Kidney glomerular epithelial cell (primary cell): ENCODE measurements at places on chromosomes 4 and X.

DNA sequence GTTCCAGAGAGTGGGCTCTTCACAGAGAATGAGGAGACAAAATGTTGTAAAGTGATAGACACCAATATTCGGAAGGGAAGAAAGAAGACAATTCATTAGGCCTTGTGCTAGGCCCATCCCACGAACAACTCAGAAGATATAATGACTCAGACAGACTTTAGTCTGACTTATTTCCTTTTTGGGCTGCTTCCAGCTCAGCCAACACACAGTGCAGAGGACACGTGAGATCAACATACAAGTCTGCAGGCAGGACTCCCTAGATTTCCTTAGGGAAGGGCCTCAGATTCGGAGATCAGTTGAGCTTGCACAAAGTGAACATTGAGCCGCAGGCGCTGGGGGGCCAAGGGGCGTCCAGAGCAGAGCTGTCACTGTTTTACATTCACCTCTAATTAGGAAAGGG is 290.7 kb upstream of the TENM3 start:
- DNase-seq: peak; percentile 85

DNA sequence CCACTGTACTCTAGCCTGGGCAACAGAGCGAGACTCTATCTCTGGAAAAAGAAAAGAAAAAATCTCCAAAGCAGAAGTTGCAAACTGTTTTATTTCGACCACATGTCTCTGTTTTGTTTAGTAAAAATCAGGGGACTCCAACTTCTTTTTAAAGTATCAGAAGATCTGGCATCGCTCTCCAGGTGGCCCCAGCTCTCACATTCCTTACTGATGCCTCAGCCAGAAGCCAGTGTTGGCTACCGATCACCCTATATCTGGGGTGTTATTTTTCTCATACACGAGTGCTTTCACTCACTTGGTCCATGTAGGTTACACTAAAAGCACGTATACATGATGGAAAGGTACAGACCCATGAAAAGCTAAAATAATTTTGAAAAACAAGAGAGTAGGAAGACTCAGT is 8.3 kb downstream of the MPP1 start:
- no peak for DNase-seq

- DNase-seq: no peak
These were observed 18.8 kb upstream of the CORIN start for GRCh38 chr4:47856713-47857112.

- no peak for DNase-seq
These were observed 5.4 kb upstream of the PRICKLE3 start for GRCh38 chrX:49191574-49192011.
